ENCODE measurements at places on chromosomes 2 and 18. TPM values are rescaled to one million over a fixed set of nuclear protein-coding genes. Genes with fewer than 3 reads are reported as not detected.
A peak's percentile ranks its signal among the peaks of the same experiment; 100 is the strongest.

- peak; percentile 76 for DNase-seq
These were observed at the start of gene TET3 for GRCh38 chr2:73984203-73984921. Gene TET3 (plus strand): TSS chr2:73984910. CDS start chr2:73986404, 1,494 bp downstream.

DNA sequence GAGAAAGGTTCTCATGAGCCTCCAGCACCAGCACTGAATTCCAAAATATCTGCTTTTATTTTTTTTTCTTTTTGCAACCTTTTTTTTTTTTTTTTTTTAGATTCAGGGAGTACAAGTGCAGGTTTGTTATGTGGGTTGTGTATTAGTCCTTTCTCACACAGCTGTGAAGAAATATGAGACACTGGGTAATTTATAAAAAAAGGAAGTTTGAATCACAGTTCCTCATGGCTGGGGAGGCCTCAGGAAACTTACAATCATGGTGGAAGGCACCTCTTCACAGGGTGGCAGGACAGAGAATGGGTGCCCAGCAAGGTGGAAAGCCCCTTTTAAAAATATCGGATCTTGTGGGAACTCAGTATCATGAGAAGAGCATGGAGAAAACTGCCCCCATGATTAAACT lies 7.9 kb upstream of the TMX3 start:
- DNase-seq, result no peak

- DNase-seq, result no peak
These were observed 471.0 kb downstream of the TMEM182 start for GRCh38 chr2:103232865-103233264.

DNA sequence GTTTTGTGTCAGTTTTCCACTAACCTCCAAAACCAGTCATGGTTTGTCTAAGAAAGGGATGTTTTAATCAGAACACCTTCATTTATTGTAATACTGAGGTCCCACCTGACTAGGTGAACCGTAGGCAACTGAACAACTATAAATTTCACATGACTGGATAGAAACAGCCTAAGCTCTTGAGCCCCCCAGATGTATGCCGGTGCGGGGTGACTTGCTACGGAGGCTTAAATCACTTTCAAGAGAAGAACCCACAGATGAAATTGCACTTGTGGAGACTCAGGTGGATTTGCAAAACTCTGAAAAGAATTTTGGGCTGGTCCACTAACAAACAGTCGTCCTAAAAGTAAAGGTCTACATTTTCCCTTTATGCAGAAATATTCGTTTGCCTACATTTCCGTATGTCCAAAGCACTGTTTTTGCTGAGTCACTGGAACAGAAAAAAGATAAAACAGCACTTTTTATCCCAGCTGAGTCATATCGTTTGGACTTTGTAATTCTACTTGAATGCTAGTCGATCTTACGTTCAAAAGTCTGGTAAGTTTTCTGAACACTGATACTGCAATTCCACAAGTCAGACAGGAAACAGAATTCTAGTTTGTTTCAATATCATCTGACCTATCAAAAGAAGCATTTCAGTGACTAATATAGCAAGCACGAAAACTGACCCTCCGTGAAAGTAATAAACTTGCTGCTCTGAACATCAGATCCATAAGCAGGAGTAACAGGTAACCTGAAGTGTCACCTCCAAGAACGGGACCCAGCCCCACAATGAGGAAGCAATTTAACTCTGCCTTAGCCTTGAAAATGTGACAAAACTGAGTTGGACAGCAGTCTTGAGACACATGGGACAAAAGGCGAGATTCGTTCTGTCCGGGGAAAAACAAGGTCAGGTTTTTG lies 18.1 kb downstream of the ZNF516 start:
- peak; percentile 58 for DNase-seq

GRCh38 chr2:154306266-154306970 lies 392.1 kb upstream of the KCNJ3 start:
- no peak for DNase-seq

DNA sequence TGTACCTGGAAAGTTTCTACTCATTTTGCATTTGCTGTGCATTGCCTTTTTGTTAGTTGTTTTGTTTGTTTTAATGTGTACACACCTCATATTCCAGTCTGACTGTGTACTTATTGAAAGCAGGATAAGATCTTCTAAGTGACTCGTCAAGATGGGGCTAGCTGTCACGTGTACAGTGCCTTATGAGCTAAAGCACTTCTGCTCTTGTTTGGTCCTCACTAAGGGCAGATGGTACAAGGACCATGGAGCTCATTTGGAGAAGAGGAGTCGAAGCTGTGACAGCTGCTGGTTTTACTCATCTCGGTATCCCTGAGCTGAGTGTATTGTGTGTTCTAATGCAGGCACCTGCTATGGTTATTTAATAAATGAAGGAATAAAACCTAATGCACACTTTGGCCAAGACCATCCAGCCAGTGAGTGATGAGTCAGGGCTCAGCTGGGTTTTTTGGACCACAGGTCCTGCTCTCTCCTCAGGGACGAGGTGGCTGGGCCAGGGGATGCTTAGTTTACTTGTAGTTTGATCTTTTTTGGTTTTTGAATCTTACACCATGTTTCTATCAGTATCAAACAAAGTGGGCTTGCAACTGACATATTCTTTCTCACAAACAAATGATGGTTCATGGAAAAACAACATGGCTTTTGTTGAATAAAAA lies 152.5 kb upstream of the APCDD1 start:
- no peak for DNase-seq

The SLC9A2 gene
- not detected for total RNA-seq

The SYT4 gene
- not detected for total RNA-seq

The AMER3 gene
- not detected for total RNA-seq

The CXCR2 gene
- total RNA-seq, result 2.1 TPM

The TSGA10 gene
- total RNA-seq, result 7.9 TPM
